ENCODE measurements at places on chromosomes 6 and 20. TPM values are rescaled to one million over a fixed set of nuclear protein-coding genes. Genes with fewer than 3 reads are reported as not detected.

Gene PAX1
- not detected for total RNA-seq

Gene LAMA5
- total RNA-seq, result 0.90 TPM

Gene BTNL2
- total RNA-seq, result not detected

Gene ANKRD66
- not detected for total RNA-seq

Gene SLC35D3
- not detected for total RNA-seq

Gene ZSCAN9
- total RNA-seq, result 17.7 TPM

Gene IRAK1BP1
- 1.9 TPM for total RNA-seq

Gene SLC4A11
- 0.28 TPM for total RNA-seq

Gene SLC17A2
- total RNA-seq, result not detected

Gene DOK5
- 4.2 TPM for total RNA-seq

Gene MPIG6B
- not detected for total RNA-seq

Gene PREP
- 22.8 TPM for total RNA-seq

Gene COL9A1
- not detected for total RNA-seq

Gene SLC25A27
- 0.28 TPM for total RNA-seq

Gene BIRC7
- not detected for total RNA-seq

Gene HEY2
- not detected for total RNA-seq

Gene TMEM74B
- total RNA-seq, result not detected

Gene TCF21
- total RNA-seq, result 6.6 TPM

Gene PLCB1
- total RNA-seq, result 16.1 TPM

Gene RMND1
- total RNA-seq, result 32.8 TPM

Gene RBPJL
- total RNA-seq, result not detected

Gene TFAP2D
- total RNA-seq, result not detected

Gene NRSN1
- total RNA-seq, result not detected

Gene MAS1
- total RNA-seq, result not detected

Gene WFDC8
- total RNA-seq, result not detected

Gene MRPL2
- 15.8 TPM for total RNA-seq

Gene HCRTR2
- not detected for total RNA-seq

Gene CNR1
- not detected for total RNA-seq

Gene COL20A1
- not detected for total RNA-seq

Gene STX11
- total RNA-seq, result 0.54 TPM

Gene GJA1
- total RNA-seq, result 323 TPM

Gene BMP5
- under 0.01 TPM for total RNA-seq

Gene NKAPL
- 0.83 TPM for total RNA-seq

Gene SLC32A1
- total RNA-seq, result not detected

Gene SNX5
- total RNA-seq, result 85.0 TPM

Gene LRRC1
- total RNA-seq, result 6.1 TPM

Gene OR2B6
- total RNA-seq, result not detected

Data from IMR-90 (cell line).